C1 segment of cervical spinal cord (tissue), 14 donors: ENCODE measurements at places on chromosomes 11 and 22.

DNA sequence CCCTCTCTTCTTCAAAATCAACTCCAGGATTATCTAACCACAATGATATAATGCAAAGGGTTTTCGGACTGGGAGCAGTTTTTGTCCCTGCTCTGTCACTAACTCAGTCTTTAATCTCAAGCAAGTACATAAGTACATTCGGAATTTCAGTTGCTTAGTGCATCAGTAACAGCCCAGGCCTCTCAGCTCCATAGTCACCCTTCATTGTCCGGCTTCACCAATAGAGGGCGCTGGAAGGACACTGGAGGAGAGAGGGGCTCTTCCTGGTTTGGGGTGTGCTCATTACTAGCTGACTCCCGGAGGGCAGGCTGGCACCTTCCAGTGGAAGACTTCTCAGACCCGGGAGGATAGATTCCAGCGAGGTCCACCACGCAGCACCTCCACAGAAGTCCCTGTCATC lies 90.4 kb upstream of the PDGFD start:
- no peak for DNase-seq

DNA sequence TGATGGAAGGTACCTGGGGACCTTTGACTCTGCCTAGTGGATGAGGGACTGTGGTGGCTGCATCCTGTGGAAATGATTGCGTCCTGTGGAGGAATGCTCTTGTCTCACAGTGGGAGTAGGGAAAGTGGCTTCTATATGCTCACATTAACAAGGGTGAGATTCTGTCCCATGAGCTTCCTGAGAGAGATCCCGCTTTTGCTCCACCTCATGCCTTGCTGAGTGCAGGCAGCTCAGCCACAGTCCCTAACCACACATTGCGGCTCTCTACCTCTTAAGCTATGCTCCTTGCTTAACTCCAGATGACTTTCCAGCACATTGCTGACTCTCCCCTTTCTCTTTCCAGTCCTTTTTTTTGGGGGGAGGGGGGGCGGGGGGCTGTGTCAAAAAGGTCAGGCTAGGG lies 45.0 kb downstream of the TEAD1 start:
- no peak for DNase-seq

- no peak for DNase-seq
Observed at GRCh38 chr11:94310191-94310875, 6.0 kb downstream of the IZUMO1R start.

DNA sequence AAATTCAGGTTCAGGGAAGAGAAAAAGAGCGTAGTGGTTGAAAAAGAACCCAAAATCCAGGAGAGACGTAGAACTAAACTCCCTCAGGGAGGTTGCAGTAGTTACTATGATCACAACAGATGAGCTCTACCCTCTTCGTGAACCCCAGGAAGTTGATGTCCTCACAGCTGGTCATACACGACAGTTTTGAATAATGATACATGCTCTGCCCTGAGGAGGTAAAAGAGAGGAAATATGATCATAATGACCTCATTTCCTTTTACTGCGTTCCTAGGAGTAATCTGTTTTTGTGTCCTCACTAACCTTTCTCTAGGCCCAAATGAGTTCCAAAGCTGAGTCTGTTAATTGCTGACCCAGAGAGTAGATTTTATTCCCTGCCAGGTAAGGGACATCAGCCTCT lies 1.3 kb downstream of the PATE2 start:
- no peak for DNase-seq

DNA sequence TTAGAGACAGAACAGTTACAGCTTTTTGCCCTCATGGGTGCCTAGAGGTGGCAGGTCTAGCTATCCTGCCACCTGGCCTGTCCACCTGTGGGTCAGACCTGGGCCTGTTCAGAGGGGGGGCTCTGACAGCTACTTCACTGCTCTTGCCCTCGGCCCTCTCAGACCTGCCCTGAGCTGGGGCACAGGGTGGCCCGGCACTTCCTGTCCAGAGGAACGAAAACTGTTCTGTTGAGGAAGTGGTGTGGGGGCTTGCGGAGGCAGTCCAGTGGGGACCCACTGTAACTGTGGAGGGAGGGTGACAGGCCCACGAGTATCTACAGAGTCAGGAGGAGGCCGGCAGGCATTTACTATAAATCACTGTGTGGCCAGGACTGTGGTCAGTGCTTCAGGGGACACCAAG lies 16.2 kb downstream of the TESMIN start:
- no peak for DNase-seq

DNA sequence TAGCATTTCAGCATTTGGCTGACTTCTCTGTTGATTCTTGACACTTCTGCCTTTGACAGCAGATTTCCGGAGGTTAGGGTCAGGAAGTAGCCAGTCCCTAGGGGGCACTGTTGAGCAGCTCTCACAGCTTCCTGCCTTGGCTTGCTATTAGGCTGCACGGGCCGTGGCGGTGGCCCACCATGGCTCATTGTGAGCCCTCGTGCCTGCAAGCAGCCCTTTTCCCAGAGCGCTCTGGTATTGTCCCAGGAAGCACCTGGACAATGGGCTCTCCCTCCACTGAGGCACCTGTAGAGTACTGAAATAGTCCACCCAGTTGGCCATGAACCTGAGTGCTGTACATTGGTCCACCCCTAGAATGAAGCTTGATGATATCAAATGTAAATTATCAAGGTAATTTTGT lies 100.2 kb upstream of the GAL start:
- no peak for DNase-seq

- no peak for DNase-seq
Observed at GRCh38 chr11:124052966-124053365, 11.8 kb upstream of the OR10G7 start.

DNA sequence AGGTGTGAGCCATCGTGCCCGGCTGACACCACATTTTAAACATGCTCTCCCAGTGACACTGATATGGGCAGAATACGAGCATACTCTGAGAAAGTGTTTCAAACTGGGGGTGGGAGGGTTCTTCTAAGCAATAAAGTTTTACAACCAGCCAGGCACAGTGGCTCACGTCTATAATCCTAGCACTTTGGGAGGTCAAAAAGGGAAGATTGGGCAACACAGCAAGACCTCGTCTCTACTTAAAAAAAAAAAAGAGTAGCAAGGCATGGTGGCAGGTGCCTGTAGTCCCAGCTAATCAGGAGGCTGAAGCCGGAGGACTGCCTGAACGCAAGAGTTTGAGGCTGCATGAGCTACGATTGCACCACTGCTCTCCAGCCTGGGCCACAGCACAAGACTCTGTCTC lies 2.2 kb downstream of the GANAB start:
- no peak for DNase-seq

DNA sequence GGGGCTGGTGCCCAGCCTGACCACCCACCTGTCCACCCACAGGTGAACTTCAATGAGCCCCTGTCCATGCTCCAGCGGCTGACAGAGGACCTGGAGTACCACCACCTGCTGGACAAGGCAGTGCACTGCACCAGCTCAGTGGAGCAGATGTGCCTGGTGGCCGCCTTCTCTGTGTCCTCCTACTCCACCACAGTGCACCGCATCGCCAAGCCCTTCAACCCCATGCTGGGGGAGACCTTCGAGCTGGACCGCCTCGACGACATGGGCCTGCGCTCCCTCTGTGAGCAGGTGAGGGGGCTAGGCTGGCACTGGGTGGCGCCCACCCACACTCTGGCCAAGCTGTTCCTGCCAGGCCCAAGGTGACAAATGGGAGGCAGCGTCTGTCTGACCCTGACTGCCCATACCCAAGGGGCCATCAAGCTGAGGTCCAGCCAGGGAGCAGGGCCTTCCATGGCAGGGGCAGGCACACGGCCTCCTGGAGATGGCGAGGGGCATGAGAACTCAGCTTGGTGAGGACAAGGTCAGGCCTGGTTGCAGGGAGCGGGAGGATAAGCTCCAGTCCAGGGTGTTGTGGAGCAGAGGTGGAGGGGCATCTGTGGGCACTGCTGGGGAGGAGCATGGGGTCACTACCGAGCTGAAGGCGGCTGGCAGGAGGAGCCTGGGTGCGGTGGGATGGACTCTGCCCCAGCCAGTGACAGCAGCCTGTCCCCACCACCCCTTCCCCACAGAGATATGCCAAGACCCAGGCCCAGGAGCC lies 77.7 kb downstream of the MORC2 start:
- no peak for DNase-seq

DNA sequence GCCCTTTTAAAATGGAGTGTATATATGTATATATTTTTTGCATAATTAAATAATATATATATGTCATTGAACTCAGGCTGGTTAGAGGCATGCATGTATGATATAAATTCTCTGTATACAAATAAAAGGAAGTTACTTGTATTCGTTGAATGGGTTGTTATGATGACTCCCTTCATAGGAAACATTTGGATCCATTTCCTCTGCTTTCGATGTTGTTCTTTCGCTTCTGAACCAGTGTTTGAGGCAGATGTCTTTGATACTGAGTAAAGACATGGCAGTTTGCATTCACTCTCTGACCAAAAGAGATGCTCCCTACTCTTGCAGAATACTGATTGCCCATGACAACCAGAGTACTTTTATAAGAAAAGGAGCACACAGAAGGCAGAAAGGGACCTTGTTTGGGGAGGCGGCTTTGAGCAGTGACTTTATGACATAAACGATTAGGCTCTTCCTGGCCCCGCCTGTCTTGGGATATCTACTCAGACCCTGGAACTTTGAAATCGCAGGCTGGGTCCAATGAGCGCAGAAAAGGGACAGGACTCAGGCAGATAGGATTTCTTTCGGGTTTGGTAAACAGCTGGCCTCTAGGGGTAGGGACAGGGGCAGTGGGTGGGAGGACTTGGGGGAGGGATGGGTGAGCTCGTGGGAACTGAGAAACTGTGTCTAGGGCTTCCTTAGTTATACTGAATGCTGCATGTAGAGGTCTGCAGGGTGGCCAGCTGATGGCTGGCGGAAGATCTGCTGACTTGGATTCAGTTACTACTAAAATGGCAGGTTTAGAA lies 23.2 kb downstream of the TIMP3 start:
- DNase-seq: no peak

DNA sequence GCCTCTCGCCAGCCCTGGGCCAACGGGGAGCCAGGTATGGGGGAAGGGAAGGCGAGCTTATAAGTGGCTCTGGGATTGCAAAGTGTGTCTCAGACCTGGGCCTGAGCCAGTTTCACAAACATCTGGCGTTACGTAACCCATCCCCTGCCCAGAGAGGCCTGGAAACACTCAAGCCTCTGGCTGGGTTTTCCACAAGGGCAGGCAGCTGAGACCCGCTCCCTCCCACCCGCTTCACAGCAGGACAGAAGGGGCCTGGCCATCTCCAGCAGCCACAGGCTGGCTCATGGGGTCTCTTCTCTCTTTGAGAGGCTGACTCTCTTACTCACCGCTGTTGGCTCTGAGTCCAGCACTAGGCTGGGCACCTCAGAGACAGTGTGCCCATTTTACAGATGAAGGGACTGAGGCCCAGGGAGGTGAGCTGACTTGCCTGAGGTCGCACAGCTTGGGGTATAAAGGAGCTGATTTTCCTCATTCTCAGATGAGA lies 44.5 kb downstream of the TRIOBP start:
- no peak for DNase-seq

DNA sequence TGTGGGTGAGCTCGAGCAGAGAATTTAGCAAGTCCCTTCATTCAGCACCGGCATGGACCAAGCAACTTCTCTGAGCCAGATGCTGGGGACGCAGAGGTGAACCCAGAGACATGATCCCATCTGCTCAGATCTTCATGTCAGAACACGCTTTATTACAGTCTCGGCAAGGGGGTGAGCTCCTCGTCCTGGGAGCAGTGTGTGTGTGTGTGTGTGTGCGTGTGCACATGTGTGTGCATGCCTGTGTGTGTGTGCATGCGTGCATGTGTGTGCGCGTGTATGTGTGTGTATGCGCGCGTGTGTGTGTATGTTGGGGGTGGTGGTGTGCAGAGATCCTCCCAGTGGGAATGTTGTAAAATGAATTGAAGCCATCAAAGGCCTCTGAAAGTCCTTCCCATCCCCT lies 9.8 kb downstream of the MIAT start:
- no peak for DNase-seq

GRCh38 chr11:113386866-113387265 lies 713 bp upstream of the ANKK1 start:
- DNase-seq: no peak

DNA sequence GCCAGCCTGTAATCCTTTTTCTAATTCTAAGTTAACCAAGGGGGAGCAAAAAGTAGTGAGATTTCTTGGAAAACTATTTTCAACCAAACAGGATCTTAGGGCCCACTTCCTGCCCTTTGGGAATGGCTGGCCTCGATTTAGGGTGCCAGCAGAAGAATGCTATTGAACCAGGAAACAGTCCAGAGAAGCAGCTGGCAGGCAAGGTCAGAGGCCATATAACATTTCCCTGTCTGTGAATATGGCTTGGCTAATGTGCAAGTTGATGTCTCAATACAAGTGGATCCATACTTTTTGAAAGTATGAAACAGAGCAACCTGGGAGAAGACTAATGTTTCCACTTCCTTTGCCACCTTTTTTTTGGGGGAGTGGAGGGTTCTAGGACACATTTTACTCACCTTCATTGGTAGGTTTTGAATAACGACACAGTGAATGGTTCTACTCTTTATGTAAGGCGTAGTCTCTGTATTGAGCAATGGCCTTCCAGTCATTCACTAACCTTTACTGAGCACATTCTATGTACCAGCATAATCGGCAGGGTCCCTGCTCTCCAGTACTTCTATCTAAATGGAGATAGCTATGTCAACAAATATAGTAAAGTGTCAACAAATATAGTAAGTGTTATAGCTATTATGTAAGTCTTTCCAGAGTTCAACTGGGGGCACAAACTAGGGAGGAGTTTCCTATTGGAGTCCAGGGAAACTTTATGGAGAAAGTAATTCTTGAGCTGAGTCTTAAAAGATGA lies 34.2 kb upstream of the RRM1 start:
- no peak for DNase-seq

- no peak for DNase-seq
Observed at GRCh38 chr11:2300290-2300935, 1.3 kb downstream of the C11orf21 start.

GRCh38 chr22:39395936-39396796 lies 3.4 kb upstream of the TAB1 start:
- no peak for DNase-seq

- no peak for DNase-seq
Observed at GRCh38 chr11:123434262-123434661, 4.2 kb downstream of the GRAMD1B start.

DNA sequence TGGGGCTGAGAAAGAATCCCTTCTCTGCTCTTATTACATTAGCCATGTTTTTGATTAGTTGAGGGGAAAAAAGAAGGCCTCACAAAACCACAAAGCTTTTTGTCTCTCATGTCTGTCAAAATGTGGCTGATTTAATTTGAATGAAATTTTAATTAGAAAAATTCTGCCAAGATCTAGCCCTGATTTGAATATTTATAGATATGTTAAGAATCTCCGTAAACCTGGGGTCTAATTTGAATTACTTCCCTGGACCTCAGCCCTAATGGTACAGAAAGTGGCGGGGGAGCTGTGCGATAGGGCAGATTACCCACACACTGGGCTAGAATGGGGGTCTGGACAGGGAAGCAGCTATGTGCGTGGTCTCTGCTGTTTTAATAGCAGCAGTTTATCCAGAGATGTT lies 141.3 kb upstream of the TTC12 start:
- DNase-seq: no peak
